ENCODE measurements at places on chromosomes 16 and 17.

GRCh38 chr16:78791926-78792325 lies 692.5 kb downstream of the WWOX start:
- no peak for ATAC-seq

- ATAC-seq: no peak
These were observed 470.2 kb downstream of the PMP22 start for GRCh38 chr17:14794961-14795360.

DNA sequence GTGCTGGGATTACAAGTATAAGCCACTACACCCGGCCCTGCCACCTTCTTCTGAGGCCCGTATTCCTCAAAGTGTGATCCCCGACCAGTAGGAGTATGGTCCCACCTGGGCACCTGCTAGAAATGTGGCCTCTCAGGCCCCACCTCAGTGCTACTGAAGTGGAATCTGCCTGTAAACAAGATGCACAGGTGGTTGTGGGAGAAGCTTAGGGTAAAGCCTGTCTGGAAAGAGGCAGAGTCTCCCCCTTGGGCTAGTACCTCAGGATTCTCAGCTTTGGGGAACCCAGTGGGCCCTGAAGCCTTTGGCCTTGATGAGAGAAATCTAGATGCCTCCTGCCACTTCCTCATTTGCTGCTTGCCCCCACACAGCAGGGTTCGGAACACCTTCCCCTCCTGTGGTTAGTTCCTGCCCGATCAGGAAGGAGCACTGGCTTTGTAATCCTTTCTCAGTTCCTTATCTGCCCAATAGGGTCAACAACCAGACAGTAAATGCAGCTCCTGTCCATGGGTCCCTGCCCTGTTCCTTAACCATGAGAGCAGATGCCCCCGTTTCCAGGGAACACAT lies 25.2 kb downstream of the TK2 start:
- peak; percentile 45 for ATAC-seq

GRCh38 chr17:41267711-41268110 lies 2.5 kb downstream of the KRTAP9-6 start:
- ATAC-seq: no peak

DNA sequence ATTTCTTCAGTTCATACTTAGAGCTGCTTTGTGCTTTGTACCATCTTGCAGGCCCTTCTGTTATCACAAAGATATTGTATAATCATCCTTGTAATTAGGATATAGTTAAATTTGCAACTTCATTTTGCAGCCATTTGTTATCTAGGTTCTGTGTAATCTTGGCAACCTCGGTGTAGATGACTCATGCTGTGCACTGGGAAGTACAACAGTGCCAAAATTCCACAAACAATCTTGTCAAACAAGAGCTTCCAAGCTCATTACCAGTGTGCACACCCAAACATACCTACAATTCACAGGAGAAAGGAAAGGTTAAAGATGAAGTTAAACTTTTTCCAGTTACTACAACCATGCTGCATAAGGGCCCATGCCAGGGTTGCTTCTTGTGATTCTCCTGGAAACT lies 1231.8 kb downstream of the CDH11 start:
- ATAC-seq: peak; percentile 94

DNA sequence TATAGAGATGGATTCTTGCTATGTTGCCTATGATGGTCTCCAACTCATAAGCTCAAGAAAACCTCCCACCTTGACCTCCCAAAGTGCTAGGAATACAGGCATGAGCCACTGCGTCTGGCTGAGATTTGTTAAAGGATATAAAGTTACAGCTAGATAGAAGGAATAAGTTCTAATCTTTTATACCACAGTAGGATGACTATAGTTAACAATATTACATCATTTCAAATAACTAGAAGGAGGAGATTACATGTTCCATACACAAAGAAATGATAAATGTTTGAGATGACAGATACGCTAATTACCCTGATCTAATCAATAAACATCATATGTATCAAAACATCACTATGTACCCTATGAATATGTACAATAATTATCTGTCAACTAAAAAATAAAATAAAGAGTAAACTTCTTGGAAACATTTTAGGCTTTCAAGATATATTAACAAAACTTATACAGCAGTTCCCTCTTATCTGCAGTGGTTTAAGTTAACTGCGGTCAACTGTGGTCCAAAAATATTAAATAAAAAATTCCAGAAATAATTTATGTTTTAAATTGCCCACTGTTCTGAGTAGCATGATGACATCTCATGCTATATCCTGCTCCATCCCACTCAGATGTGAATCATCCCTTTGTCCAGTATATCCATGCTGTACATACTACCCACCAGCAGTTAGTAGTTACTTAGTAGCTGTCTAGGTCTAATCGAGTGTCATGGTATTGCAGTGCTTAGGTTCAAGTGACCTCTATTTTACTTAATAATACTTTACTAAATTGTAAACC lies 129.2 kb upstream of the NACA2 start:
- ATAC-seq: no peak

GRCh38 chr16:24909856-24910255 lies 64.1 kb downstream of the SLC5A11 start:
- ATAC-seq: no peak

DNA sequence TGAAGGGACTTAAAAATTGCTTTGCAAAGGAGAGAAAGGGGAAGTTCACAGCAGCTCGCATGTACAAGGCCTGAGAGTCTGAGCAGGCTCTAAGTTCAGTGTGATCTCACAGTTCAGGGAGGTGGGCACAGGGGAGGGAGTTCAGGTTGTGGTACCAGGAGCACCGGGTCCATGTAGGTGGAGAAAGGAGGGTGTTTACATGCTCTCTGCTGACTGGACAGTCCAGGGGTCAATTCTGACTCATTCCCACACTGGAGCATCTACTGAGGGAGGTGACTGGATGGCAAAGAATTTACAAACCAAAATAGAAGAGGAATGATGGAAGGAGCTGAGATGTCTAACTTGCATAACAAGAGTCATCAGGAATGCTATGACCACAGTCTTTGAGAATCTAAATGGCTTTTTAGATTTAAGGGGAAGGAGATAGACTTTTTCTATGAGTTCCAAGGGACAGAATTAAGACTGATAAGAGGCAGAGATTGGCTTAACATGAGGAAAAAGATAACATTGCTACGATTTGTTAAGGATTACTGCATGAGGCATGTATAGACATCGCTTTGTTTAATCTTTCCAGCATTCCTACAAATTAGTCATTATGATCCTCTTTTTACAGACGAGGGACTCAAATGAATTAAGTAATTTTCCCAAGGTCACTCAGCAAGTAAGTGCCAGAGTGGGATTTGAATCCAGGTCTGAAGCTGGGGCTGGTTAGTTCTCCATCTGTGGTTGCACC lies 29.9 kb downstream of the MIS12 start:
- ATAC-seq: peak; percentile 36

- peak; percentile 90 for ATAC-seq
These were observed at the start of gene MLST8 for GRCh38 chr16:2205104-2205966. TSS of gene MLST8 (plus strand) at chr16:2205454. CDS start at chr16:2206086, 632 bp downstream.

- ATAC-seq: no peak
These were observed 53.3 kb downstream of the GNAO1 start for GRCh38 chr16:56244612-56245011.

- ATAC-seq: no peak
These were observed at the start of gene SULT1A1 for GRCh38 chr16:28609631-28610594. TSS of gene SULT1A1 (minus strand) at chr16:28610044. CDS start at chr16:28608855, 1,189 bp downstream.

DNA sequence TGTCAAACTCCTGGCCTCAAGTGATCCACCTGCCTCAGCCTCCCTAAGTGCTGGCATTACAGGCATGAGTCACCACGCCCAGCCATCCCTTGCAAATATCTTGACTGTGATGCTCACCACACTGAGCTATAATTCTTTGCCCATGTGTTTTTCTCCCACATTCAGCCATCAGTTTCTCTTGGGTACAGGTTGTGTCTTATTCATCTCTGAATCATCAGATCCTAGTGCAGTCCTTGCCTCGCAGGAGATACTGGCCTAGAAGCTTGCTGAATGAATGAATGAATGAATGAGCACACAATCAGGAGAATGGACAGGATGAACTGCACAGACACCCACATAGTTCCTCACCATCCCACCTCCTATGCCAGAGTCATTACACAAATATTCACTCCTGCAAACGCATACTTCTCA lies 24.4 kb upstream of the ETV4 start:
- peak; percentile 54 for ATAC-seq

DNA sequence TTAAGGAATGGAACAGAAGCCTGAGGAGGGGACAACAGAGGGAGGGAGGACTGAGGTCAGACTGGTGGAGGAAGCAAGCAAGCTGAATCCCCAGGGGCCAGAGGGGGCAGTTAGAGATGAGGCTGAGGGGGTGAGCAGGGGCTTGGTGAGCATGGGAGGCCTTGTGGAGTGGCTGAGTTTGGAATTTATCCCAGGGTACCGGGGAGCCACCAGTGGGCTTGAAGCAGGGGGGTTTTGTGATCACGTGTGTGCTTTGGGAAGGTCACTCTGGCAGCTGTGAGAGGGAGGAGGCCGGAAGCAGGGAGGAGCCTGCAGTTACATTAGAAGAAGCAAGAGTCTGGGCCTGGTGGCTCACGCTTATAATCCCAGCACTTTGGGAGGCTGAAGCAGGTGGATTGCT lies 9.8 kb upstream of the CTCF start:
- ATAC-seq: no peak

GRCh38 chr17:43350888-43351361 lies 47.9 kb upstream of the ARL4D start:
- ATAC-seq: no peak

GRCh38 chr17:57242148-57242547 lies 14.2 kb upstream of the MSI2 start:
- no peak for ATAC-seq

DNA sequence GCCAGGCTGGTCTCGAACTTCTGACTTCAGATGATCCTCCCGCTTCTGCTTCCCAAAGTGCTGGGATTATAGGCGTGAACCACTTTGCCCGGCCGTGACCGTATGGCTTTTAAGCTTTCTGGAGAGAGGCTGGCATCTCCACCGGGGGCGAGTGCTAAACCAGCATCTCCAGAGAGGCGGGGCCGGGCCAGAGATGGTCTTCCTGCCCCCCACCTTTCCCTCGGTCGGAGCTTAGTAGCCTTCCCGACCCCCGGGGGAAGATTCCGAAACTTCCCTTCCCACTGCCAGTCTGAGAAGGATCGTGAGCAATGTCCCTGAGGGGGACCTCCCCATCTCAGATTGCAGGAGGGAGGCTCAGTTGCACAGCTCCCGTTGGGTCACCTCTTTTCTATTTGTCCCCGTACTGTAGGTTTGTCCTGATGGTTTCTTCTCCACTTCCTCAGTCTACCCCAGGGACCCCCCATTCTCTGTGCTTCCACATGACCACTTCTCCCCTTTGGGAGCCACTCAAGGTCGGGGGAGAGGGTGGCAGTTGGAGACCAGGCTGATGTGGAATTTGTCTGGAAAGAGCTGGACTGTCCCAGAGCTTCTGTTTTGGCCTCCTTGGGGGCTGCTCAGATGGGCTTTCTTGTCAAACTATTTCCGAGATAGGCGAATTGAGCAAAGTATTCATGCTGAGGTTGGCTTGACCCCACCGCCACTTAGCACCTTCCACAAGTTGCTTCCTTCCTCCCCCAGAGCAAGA lies 18.2 kb downstream of the IGF2BP1 start:
- ATAC-seq: no peak

GRCh38 chr17:4073983-4074830 lies 68.6 kb downstream of the ZZEF1 start:
- peak; percentile 17 for ATAC-seq

DNA sequence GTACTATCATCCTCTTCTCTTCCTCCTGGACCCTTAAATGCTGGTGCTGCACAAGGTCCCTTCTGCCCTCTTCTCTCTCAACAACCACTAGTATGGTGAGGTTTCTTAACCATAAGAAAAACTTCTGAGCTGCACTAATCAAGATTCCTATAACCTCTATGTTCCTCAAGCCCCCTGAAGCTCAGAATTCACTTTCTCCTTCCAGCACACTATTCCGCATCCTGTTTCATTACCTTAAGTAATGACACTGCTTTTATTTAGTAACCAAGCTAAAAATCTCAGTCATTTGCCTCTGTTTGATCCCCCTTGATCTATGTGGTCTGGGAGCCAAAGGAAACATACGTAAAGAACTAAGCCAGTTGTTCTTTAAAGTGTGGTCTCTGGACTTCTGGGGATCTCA lies 20.1 kb downstream of the KANSL1 start:
- no peak for ATAC-seq

- ATAC-seq: no peak
These were observed 47.4 kb upstream of the KSR1 start for GRCh38 chr17:27408891-27409290.

DNA sequence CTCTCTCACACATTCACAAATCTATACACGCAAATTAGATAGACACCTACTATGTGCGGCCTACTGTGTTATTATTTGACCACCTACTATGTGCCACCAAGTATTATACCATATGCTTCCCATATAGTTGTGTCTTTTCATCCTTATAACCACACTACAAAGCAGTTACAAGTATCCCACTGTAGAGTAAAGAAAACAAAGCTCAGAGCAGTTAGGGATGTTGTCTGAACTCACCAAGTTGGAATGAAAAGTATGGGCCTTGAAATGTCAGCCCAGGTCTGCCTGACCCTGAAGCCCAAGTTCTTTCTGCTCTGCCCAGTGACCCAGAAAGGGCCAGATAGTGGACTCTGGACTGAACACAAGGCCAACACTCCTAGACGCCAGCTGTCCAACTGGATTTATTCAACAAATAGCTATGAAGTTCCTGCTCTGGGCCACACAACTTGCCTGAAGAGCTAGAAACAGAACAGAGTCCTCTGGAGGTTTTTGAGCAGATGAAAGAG lies 8.5 kb downstream of the KRT37 start:
- no peak for ATAC-seq

DNA sequence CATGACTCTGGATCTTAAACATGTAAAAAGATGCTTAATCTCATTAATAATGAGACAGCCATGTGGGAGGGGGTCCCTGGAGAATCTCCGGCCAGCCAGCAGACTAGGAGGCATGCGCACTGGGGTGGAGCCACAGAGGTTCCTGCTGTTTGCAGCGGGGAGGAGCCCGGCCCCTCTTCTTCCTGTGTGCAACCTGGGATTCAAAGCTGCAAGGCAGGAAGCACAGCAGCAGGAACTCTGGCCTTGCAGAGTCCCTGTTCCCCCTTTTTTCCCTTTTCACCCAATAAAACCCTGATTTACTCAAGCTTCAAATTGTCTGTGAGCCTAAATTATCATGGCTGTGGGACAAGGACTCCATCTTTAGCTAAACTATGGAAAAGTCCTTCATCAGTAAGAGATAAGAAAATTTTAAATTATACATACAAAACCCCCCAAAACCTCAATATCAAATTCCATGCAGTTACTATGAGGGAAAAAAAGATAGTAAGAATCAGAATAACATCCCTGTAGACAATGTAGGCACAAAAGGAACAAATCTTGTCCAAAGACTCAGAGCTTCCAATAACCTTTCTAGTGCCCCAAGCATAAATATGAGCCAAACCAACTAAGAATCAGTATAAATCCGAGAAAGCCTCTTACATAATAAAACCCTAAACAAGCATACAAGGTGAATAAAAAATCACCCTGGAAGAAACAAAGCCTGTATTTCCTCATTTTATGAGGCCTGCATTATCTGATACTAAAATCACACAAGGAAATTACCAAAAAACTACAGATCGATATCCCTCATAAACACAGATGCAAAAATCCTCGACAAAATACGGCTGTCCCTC lies 12.1 kb downstream of the CFDP1 start:
- peak; percentile 52 for ATAC-seq

GRCh38 chr16:51151435-51151960 lies 428 bp upstream of the SALL1 start:
- ATAC-seq: no peak

GRCh38 chr16:88342491-88342890 lies 40.3 kb upstream of the ZNF469 start:
- no peak for ATAC-seq
